ENCODE measurements at places on chromosomes 3 and 15.
A peak's percentile ranks its signal among the peaks of the same experiment; 100 is the strongest.

DNA sequence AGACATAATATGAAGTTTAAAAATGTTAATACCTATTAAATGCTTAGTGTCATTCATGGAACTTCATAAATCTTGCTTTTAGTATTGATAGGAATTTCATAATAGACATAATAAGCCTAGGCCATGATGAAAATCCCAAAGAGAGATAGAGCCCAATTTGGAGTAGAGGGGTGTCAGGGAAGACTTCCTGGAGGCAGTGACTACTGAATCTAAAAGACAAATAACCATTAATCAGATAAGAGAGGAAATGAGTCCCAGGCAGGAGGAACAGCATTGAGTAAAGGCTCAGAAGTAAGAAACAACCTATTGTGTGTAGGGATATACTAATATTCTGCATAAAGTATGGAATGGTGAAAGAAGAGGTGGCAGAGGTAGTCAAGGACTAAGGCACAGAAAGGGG lies 126.9 kb upstream of the MRPS22 start:
- no peak for DNase-seq

GRCh38 chr3:195365371-195365770 lies 77.4 kb downstream of the ACAP2 start:
- DNase-seq, result no peak

DNA sequence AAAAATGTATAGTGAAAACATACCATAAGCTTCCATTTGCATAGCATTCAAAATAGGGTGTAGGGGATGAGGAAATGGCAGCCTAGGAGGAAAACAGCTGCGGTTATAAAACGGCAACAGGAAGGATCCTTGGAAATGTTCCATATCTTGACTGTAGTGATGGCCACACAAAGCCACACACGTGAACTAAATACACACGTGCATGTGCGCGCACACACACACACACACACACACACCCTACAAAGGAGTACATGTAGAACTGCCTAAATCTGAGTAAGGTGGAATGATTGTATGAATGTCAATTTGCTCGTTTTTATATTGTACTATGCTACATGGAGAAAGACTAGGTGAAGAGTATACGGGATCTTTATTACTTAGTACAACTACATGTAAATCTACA lies 3.9 kb upstream of the IREB2 start:
- DNase-seq, result no peak

DNA sequence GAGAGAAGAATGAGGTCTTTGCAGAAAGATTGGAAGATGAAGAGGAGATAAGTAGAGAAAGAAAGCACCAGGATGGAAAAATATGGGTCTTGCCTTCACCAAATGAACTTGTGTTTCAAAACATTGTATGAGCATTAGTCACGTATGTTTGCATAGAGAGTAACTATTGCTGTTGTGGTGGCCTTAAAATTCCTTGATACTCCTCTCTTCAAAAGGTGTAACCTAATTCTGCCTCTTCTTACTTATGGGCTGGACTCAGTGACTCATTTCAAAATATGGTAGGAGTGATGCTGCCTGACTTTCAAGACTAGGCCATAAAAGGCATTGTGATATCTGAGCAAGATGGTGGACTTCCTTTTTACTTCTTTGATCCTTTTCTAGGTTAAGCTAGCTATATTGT lies 228.7 kb upstream of the ZNF385D start:
- no peak for DNase-seq

GRCh38 chr15:78384651-78385050 lies 44.5 kb downstream of the CRABP1 start:
- no peak for DNase-seq

- no peak for DNase-seq
Observed at GRCh38 chr3:41041462-41041861, 157.8 kb upstream of the CTNNB1 start.

GRCh38 chr15:60079210-60079609 lies 75.1 kb downstream of the FOXB1 start:
- DNase-seq, result no peak

- DNase-seq, result no peak
Observed at GRCh38 chr15:75431270-75431669, 20.2 kb downstream of the SIN3A start.

DNA sequence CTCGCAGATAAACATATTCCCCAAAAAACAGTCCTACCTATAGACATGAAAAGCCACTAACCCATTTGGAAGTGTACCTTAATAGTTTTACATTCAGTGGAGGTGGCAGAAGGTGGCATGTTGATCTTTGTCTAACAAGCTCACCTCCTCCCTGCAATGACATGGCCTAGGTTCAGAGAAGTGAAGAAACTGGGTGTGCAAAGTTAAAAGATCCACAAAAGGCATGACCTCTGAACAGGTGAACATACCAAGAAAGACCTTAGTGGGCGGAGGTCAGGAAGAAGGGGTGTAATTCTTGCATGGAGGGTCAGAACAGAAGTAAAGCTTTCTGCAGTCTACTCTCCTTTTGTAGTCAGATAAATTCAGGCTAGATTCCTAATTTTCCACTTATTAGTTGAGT lies 822 bp downstream of the MRPL3 start:
- no peak for DNase-seq

GRCh38 chr15:69385831-69386230 lies 28.3 kb upstream of the KIF23 start:
- DNase-seq, result no peak

- no peak for DNase-seq
Observed at GRCh38 chr15:63075015-63075983, 32.8 kb downstream of the TPM1 start.

GRCh38 chr15:60840703-60841411 lies 361.9 kb upstream of the ICE2 start:
- DNase-seq, result no peak

DNA sequence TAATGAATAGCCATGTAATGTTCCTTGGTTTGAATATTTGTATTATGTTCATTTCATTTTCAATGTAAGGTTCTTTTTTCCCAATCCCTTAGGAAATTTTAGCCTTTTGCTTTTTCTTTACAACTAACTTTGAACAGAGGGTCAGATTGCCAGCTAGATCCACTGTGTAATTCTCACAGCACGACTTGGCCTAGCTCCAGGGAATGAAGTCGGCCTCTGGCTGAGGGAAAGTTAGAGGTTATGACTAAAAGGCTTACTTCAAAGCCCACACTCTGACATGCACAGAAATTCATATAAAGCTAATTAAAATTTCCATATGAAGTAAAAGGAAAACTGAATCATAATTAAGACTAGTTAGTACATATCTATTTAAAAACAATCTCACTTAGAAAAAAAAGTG lies 38.7 kb downstream of the ROBO1 start:
- no peak for DNase-seq

DNA sequence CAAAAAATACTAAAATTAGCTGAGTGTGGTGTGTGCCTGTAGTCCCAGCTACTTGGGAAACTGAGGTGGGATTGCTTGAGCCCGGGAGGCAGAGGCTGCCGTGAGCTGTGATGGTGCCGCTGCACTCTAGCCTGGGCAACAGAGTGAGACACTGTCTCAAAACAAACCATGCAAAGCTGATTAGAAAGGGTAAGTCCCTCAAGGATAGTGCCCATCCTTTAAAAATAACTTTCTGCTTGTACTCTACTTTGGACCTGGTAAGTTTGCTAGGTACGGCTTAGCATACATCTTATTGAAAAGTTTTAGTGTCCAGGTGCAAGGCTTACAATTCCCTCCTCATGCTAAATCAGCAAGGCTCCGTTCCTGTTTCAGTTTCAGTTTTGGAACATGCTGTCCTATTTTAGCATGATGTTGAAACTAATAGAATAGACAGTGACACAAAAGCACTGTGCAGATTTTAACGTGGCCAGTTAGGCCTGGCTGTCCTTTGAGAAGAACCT lies 21.4 kb downstream of the FEM1B start:
- no peak for DNase-seq

DNA sequence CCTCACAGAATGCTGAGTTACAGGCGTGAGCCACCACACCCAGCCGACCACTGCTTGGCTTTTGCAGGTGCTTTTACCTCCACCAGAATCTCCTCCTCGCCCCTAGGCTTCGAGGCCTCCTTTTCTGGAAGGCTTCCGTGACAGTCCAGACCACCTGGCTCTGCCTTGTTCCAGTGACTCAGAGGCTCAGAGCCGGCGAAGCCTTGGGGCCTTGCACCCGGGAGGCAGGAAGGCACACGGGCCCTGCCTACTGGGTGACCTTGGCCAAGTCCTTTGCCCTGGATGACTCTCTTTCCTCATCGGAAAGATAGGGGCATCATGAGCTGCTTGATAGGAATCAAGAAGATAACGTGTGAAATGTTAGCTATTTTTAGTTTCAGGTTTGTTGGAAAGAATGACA lies 31.3 kb upstream of the FURIN start:
- DNase-seq, result no peak

- DNase-seq, result no peak
Observed at GRCh38 chr3:190012314-190012782, 108.3 kb downstream of the P3H2 start.

- no peak for DNase-seq
Observed at GRCh38 chr15:67902579-67903009, 62.7 kb upstream of the RNU6-1 start.

DNA sequence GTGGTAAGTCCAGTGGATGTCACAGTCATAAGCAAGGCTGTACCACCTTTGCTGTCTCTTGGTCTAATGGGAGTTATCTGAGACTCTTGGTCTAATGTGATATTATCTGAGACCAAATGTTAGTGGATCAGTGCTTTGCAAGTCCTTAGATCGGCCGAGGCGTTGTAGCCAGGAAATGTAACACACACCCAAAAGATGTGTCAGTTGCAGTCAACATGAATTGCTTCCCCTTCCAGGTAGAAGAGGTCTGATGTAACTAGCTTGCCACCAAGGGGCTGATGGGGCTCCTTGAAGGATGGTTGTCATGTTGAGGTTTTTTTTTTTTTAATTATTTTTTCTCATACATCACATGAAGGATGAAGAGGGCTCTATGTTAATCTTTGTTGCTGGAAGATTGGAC lies 45.4 kb upstream of the RAF1 start:
- DNase-seq, result no peak

- no peak for DNase-seq
Observed at GRCh38 chr15:75167588-75168350, 33.9 kb upstream of the C15orf39 start.

GRCh38 chr3:49530701-49531100 lies 23.6 kb upstream of the BSN start:
- no peak for DNase-seq

DNA sequence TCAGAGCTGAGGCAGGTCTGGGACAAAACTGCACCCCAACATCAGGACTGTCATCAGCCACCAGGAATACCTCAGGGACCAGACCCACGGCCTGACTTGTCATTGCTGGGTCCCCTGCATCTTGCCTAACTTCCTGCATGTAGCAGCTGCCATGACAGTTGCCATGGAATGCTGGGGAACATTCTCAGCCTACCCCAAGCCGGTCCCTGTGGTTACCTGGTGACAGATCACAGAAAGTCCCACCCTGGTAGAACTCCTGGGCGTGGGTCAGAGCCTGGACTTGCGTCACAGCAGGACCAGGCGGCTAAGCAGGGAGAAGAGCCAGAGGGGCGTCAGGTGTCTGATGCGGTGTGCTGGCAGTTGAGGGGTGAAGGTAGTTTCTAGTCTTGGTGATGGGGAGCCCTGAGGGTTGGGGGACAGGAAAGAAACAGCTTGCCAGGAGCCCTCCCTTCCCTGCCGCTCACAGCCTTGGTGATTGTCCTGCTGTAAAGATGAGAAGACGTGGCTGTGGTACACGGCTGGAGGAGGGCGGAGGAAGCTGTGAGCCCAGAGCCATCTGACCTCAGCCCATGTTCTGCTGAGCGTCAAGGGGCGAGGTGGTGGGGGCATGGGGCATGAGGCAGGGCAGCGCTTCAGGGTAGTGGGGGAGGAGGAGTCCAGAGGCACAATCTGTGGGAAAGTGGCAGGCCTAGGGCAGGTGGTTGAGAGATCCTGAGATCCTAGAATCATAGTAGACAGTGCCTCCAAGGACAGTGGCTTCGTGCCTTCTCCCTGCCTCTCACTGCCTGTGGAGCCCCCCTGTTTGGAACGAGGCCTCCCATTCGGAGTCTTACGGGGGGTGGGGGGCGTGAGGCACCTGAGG lies 5.4 kb downstream of the H1-8 start:
- DNase-seq, result no peak

- no peak for DNase-seq
Observed at GRCh38 chr3:158050461-158050860, 55.8 kb downstream of the SHOX2 start.

GRCh38 chr3:31505371-31506048 lies 27.2 kb upstream of the STT3B start:
- DNase-seq, result no peak

DNA sequence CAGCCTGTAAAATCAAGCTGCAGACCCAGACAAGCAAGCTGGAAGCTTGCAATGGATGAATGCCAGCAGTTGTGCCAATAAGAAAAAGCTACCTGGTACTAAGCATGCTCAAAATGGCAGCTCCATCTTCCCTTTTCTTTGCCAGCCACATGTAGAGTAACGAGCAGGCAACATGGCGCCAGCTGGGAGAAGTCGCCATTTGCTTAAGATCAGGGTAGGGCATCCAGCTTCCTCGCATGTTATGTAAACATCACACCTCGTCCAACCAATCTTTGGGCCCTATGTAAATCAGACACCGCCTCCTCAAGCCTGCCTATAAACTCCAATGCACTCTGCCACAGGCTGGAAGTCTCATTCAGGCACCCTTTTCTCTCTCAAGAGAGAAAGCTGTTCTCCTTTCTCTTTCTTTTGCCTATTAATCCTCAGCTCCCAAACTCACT lies 973.9 kb downstream of the FHIT start:
- DNase-seq, result no peak

GRCh38 chr3:88807491-88808105 lies 299.8 kb upstream of the EPHA3 start:
- DNase-seq, result no peak

DNA sequence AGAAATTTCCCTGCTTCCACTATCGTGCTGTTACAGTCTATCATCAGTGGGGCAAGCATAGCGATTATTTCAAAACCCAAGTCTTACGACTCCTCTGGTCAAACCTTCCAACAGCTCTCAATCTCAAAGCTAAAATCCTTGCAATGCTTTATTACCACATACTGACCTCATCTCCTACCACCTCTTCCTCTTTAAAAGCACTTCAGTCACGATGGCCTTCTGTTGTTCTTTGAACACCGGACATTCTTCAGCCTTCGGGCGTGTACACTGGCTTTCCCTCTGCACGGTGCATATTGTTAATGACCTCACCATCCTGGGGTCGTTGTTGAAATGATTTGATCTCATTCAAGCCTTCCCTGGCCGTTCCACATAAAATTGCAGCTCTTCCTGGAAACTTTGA lies 31.1 kb downstream of the MAGEL2 start:
- no peak for DNase-seq

GRCh38 chr3:126438746-126439145 lies 36.9 kb downstream of the ZXDC start:
- DNase-seq, result no peak

GRCh38 chr15:77831986-77832385 lies 199.3 kb upstream of the LINGO1 start:
- no peak for DNase-seq

- DNase-seq, result no peak
Observed at GRCh38 chr3:14039149-14039548, 85.5 kb downstream of the CHCHD4 start.

- DNase-seq, result no peak
Observed at GRCh38 chr3:193342551-193342950, 36.0 kb downstream of the ATP13A5 start.

GRCh38 chr3:53513556-53514190 lies 19.3 kb downstream of the CACNA1D start:
- no peak for DNase-seq

GRCh38 chr15:84878504-84878903 lies 6.0 kb upstream of the SLC28A1 start:
- DNase-seq, result peak; percentile 11
